Stimulated activated CD4-positive, alpha-beta T cell treated with anti-CD3 and anti-CD28 coated beads, Interleukin-4, amount 100 ng/mL, for 24 hours (primary cell): ENCODE measurements at places on chromosomes 2 and 18.
A peak's percentile ranks its signal among the peaks of the same experiment; 100 is the strongest.

DNA sequence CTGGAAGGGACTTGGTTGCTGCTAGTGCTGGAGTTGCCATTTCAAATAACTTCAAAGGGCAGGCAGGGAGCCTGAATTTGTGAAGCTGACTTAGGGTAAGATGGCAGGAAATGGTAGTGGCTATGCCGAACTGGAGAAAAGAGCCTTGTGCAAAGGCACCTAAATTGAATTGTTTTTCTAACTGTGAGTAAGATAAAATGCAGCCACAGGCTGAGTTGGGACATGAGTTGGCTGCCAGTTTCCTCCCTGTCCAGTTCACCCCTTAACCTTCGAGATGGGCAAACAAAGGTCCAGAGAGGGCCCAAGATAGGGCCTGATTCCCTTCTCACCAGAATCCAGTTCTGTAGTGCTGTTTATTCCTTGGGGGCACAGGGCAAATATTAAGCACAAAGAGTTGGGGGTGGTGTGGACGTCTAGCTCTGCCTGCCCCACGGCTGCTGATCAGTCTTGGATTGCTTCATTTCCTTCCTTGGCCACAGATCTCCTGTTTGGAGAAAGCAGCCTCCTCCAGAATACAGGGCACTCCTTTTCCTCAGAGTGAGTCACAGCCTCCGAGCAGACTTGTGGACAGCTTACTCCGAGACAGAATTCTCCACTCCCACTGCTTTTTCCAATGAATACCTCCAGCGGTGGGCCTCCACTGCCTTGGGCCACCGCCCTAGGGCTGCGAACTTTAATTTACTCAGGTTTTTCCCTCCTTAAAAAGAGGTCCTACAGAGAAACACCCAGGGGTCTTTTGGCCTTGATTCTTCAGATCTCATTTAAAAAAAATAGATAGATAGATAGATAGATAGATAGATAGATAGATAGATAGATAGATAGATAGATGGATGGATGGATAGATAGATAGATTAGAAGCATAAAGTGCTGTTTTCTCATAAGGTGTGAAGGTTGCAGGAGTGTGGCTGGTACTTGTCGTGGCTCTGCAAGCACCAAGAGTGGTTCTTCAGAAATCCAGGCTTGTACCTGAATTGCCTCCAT is 18.4 kb upstream of the SLC20A1 start:
- peak; percentile 14 for DNase-seq

DNA sequence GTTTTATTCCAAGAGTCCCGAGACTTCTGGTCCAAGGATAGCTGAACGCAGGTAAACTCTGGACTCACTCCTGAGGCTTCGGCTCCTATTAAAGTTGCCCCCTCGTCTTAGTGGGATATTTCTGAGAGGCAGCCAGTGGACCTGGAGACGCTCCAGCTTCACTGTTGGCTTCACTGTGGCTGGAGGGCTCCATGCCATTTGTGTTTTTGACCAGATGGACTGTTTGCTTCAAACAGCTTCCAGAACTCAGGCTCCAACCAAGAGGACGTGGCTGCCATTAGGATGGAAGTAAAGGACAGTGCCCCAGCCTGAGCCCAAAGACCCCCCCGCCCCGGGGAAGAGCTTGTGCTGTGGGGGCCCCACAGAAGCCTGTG is 94.4 kb upstream of the LDAH start:
- DNase-seq: no peak

DNA sequence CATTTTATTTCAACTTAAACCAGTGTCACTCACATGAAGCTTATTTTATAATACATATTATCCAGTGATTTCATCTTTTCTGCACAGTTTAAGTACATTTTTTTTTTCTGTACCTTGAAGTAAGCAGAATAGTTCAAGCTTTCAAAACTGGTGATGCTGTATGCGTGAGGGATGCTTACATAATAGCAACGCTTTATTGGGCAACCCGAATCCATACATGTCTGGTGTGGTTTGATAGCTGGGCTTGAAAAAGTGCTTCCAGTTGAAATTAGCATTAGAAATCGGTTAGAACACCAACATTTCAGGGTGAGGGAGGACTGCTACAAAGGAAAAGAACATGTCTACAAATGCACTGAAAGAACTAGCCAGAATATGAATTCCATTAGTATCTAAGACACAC is 117.4 kb downstream of the MBP start:
- DNase-seq: no peak

DNA sequence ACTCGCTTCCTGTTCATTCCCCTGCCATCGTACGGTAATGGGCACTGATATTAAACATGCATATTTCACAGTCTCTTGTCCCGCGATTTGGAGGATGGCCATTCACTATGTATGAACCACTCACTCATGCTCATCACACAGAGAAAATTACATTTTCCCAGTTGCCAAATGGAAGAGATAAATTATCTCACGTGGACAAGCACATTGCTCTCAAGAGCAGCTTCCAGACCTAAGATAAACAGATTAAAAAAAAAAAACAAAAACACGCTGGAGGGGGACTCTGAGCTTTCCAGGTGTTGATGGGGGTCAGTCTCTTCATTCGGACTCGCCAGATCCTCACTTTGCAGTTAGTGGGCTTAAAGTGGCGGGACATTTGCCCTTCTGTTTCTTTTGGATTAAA is 1.7 kb upstream of the MAPK4 start:
- no peak for DNase-seq

- no peak for DNase-seq
Observed at GRCh38 chr2:42376758-42377157, 15.7 kb upstream of the COX7A2L start.

DNA sequence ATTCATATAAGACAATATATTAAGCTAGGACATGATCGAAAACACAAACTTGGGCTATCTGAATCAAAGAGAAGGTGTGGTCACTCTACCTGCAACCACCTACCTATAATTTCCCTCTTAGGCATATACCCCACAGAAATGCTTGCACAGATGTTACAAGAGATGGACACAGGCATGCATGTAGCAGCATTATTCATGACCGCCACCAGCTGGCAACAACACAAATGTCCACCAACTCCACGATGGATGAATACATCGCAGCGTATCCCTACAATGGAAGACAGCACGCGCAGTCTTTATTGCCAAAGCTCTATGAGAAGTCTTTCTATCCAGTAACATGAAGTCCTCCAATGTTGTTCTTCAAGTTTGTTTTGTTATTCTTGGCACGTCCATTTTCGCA is 90.8 kb downstream of the ARL4C start:
- DNase-seq: no peak

DNA sequence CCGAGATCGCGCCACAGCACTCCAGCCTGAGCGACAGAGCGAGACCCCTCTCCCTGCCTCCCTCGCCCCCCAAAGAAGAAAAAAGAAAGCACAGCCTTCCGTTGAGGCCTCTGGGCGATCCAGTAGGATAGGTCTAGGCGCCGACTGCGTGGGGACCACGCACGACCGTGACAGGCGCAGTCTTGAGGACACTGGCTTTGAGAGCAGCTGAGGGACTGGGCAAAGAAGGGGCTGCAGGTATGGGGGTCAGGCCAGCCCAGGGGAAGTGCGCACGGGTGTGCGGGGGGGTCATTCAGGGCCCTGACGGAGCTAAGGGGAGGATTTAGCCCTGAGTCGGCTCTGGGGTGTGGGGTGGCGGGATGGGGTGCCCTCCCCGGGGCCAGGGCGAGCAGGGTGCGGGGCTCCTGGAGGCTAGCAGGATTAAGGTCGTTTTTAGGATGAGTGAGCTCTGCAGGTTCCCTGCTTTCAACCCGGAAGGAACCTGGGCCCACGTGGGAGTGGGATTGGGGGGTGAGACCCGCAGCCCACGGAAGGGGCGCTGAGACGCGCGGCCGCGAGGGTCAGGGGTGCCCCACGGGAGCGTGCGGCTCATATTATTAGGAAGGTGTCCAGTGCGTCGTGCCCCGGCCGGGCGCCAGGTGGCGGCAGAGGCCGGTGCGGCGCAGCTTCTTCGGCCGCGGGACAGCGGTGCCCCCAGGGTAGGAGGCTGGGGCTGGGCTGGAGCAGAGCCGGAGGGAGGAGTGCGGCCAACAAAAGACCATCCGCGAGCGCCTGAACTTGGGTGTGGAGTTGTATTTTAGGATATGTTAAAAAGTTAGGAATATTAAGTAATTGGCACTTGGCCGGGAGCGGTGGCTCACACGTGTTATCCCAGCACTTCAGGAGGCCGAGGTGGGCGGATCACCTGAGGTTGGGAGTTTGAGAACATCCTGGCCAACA is 20.5 kb upstream of the ZNF236 start:
- peak; percentile 38 for DNase-seq

GRCh38 chr2:84290537-84290936 is 168.5 kb downstream of the SUCLG1 start:
- DNase-seq: no peak

GRCh38 chr2:126761981-126762878 is 106.3 kb downstream of the GYPC start:
- DNase-seq: peak; percentile 29

- no peak for DNase-seq
Observed at GRCh38 chr2:239026711-239027361, 179.0 kb downstream of the TWIST2 start.

DNA sequence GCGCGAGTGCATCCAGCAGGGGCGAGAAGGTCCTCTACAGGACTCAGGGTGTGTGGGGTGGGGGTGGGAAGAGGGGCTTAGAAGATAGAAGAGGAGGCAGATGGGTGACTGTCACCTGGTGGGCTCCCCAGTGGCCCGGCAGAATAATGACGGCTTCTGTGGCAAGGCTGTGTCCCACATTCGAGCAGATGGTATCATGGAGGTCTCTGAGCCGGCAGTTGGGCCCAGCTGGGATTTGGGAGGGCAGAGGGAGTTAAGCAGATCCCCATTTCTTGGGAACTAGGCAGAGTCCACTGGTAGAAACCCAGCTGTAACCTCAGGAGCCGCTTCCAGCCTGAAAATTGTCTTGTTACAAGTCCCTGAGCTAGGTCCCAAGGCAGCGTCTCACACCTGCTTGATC is 28.4 kb upstream of the DTNB start:
- DNase-seq: no peak

DNA sequence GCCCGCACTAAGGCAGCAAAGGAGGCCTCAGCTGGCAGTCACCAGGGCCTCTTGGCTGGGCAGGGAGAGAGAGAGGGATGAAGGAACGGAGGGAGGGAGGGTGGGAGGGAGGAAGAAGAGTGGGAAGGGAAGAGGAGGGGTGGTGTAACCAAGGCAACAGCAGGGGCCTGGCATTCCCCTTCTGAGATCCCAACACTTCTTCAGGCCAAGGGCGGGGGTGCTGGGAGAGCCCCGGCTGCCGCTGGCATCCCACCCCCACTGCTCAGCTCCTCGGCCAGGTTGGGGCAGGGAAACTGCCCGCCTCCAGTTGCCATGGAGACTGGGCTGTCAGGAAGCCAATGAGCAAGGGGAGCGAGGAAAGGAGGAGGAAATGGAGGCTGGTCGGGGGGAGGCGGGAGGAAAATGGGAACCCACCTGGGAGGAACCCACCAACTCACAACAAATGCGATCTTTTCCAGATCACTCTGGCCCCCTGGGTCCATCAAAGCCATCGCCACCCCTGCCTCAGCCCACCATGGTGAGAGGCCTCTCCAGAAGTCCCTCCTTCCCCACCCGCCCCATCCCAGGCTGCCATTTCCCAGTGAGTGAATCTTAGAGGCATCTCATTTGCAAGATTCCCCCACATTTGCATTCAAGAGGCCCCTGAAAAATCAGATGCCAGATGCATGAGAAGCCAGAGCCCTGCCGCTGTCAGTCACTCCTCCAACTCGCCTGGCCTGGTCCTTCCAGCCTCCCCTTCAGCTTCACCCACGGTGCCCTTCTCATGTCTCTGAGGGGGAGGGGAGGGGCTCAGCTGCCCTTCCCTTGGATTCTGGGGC is 12.4 kb downstream of the SH2D6 start:
- DNase-seq: no peak

- DNase-seq: no peak
Observed at GRCh38 chr18:2606335-2606734, 35.0 kb downstream of the NDC80 start.

DNA sequence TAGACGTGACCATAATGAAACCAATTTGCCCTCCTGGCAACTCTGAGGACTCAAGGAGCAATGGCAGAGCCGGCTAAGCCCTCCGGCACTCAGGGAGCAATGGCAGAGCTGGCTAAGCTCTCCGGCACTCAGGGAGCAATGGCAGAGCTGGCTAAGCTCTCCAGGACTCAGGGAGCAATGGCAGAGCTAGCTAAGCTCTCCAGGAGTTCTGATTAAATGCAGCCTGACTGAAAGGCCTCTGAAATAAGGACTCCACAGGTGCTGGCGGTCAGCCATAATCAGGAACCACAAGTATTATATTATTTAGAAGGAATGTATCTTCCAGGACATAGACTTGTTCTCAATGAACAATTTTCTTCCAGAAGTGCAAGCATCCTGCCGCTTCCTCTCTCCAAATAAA is 65.2 kb downstream of the C2orf76 start:
- no peak for DNase-seq

DNA sequence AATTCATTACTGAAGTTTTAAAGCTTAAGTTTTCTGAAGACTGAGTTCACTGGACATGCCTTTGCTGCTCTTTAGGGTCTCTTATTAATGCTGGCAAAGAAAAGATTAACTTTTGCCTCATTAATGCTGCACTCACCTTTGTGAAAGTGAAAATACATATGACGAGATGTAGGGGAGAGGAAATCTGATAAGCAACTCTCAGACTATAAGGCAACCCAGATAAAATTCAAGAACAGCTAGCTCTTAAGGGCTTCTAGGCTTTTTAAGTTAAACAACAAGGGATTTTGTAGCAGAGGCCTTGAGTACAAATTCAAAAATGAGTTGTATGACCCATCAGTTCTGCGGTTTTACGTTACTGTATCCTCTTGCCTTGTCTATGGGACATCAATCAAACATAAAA is 143.7 kb downstream of the USP34 start:
- DNase-seq: no peak

DNA sequence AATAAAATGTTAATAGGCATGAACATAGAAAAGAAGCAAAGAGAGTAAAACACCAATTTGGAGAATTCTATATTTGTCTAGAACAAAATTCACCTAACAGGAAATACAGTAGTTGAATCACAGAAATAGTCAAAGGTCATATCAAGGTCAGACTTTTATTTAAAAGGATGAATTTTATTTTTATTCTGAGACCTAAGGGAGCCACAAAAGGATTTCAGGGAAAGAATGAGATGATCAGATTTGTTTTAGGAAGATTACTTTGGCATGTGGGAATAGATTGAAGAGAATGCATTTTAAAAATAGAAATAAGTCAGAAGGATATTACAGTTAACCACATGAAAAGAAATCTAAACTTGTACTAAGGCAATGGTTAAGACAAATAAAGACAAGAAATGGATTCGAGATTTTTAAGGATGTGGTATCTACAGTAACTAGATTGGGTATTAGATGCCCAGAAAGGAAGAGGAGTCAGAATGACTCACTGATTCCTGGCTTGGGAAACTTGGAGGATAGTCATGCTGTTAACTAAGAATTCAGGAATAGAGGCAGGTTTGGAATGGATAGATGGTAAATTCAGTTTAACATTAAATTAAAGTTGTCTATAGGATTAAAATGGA is 56.0 kb downstream of the METTL4 start:
- no peak for DNase-seq

GRCh38 chr2:171271386-171271785 is 110.7 kb upstream of the TLK1 start:
- DNase-seq: no peak

- no peak for DNase-seq
Observed at GRCh38 chr18:62485684-62486083, 37.1 kb upstream of the ZCCHC2 start.
